ENCODE measurements at places on chromosomes 4 and X.

GRCh38 chr4:110268352-110268751, 69.9 kb upstream of the ELOVL6 start:
- no peak for DNase-seq

DNA sequence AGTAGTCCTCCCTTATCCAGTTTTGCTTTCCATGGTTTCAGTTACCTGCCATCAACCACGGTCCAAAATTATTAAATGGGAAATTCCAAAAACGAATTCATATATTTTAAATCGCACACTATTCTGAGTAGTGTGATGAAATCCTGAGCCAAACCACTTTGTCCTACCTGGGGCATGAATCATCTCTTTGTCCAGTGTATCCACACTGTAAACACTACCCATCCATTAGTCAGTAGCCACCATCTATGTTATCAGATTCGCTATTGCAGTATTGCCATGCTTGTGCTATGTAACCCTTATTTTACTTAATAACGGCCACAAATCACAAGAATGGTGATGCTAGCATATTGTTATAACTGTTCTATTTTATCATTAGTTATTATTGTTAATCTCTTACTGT, 704.6 kb downstream of the SMARCA1 start:
- peak; percentile 42 for DNase-seq

GRCh38 chr4:14054391-14054790, 426.9 kb upstream of the BOD1L1 start:
- no peak for DNase-seq

DNA sequence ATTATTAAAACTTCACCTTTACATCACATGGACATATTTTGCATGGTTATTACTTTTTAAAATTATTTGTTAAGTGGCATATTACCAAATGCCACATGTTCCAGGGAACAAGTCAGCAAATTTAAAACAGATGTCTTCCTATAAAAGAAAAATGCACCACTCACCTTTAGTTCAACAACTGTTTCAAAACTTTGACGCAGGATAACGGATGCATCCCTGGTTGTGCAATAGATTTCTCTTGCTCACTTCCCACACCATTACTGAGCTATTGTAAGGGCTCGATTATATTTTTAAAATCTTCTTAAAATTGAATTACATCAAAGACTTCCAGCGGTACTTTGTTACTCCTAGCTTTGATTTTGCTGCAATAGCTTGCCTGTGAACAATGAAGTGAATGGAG, 93.0 kb upstream of the ARHGAP24 start:
- DNase-seq, result no peak

DNA sequence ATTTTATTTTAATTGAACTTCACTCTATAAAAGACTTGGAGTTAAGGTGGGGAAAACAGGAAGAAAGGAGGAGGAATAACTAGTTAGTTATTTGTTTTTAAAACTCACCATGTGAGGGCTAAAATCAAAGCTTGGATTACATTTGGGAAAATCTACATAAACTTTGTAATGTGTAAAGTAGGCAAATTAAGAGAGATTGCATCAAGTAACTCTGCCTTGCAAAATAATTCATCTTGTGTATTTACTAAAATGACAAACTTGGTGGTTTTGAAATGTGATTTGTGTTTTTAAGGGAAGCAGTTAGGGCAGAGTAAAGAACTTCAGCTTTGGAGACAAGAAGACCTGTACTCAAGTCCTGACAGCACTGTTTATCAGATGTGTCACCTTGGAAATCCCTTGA, 43.3 kb upstream of the RASSF6 start:
- no peak for DNase-seq

GRCh38 chr4:168522829-168523489, 26.1 kb downstream of the PALLD start:
- no peak for DNase-seq

DNA sequence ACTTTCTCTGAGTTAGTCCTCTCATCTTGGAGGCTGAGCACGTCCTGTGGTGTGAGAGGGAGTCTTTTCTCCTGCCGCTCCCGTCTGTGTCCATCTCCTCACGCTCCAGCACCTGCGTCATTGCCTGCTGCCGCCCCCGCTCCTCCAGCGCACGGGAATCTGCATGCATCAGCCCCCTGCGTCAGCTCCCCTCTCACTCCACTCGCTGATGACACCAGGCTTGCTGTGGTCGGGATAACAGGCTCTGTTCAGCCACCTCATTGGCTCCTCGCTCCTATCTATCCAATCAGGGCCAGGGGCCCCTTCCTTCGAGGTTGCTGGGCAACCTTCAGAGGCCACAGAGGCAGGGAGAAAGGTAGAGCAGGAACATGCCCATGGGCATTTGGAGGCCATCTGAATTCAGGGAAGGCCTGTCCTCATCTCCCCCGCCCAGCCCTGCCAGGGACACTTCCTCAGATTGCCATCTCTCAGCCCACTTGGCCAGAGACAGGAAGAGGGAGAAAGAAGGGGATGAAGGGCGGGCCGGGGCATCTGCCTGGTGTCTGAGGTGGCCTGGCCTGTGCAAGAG, 9.3 kb downstream of the ZNF185 start:
- DNase-seq, result no peak

- DNase-seq, result no peak
Measured at GRCh38 chr4:7313347-7313811, 121.0 kb downstream of the SORCS2 start.

DNA sequence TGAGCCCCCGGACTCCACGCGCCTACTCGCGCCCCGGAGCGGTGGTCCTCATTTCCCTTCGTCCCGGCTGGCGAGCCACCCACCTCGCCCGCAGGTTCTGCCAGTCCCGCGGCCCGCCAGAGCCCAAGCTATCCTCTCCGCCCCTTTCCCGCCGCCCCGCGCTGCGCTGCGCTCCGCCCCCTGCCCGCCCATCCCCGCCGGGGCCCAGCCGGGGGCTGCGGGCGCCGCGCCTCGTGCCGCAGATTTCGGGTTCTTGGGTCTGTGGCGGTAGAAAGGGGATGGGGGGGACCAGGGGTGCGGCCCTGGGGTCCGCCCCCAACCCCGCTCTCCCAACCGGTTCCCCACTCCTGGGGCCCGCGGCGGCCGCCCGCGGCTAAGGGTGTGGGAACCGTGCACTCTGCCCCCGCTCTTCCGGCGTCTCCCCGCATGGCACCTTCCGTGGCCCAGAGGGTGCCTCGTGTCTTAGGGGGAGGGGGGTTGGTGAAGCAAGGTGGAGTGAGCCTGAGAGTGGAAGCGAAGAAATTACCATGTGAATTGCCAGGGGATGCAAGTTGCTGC, 650.8 kb upstream of the DIPK2B start:
- peak; percentile 74 for DNase-seq

DNA sequence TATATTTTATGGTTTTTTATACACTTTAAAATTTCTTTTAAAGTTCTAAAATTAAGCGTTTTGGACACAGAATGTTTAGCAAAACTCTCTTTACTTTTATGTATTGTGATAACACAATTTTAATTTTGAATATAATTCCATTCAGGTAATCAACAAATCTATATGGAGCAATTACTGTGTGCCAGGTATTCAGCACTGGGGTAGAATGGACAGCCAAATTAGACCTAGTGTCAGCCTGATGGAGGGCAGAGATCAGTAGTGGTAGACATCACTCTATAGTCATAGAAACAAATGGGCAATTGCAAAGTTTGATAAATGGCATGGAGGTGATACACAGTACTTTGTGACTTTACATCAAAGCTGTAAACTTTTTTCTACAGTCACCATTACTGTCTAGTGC, 41.8 kb upstream of the UNC5C start:
- no peak for DNase-seq

DNA sequence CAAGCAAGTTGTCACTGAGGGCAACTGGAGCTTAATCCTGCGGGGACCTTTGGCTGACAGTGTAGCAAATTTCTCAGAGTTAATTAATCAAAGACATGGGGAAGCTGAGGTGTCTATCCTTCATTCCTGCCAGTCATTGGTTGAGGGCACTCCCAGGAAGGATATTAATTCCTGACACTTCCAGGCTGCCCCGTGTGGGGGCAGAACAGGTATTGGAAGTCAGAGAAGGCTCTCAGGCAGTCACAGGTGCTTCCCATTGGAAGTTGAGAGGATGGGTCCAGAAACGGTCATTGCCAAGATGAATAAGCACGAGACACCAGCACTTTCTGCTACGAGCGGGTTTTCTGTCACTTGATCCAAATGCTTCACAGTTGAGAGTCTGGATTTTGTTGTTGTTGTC, 29.1 kb upstream of the CD38 start:
- DNase-seq, result no peak

DNA sequence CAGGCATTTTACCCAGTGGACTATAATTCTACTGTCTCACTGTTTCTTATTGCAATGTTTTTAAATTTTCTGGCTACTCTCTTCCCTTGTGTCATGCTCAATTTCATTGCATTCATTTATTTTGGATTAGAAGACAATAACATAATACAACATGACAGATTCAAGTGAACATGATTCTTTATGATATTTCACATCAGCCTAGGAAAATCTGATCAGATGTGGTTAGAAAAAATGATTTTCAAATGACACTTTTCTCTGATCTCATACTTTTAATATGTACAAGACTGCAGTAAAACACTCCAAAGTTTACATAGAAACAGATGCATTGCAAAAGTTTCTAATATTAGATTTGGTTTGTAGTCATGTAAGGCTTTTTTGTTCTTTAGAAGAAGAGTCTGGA, 586.0 kb downstream of the ACTRT1 start:
- DNase-seq, result no peak

- DNase-seq, result no peak
Measured at GRCh38 chr4:9994246-9994847, 26.9 kb downstream of the SLC2A9 start.

DNA sequence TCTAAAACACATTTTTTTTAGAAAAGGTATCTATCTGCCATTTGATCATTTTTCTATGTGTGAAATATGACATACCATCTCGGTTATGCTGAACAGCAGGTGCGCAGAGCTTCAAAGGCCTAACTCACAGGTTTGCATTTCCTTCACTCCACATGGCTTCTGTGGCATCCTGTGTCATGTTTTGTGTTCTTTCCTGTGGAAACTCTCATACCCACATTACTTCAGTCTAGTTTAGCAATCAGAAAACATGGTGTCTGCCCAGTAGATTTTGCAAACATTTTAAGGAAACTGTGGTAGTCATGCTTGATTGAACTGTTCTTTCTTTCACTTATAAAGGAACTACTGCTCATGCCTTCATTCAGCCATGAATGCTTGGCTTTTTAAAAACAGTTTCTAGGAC, 11.3 kb upstream of the ARAP2 start:
- DNase-seq, result no peak

- no peak for DNase-seq
Measured at GRCh38 chr4:105808030-105808749, 87.1 kb upstream of the NPNT start.

DNA sequence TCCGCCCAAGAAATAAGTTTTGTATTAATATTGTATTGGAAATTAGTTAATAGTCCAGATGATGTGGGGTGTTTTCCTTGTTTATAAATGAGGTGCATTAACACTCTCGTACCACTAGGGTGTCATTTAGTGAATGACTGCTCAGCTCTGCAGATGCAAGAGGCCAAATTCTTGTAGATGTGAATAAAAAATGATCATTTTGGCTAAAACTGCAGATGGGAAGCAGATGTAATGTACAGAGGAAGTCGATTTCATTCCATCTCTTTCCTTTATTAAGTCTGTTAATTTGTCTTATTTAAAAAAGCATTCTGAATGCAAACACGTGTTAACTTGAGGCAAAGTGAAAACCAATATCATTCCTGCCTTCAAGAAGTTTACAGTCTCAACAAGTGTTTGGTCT, 108.1 kb downstream of the DHX15 start:
- DNase-seq, result peak; percentile 23

DNA sequence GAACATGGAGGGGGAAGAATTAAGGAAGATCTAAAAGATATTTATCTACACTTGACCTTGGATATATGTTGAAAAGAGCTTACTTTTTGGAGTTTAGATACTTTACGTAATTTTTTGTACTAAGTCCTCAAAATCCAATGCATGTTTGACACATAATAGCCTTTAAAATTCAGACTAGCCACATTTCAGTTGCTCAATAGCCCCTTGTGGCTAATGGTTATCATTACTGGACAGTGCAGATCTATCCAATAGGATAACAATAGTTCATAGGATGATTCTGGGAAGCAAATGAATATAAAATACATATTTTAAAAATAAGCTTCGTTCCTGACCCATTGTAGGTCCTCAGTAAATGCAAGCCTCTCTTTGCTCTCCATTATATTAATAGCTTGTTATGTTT, 13.8 kb downstream of the AP1AR start:
- peak; percentile 9 for DNase-seq

- DNase-seq, result peak; percentile 68
Measured at GRCh38 chr4:13544606-13545393, 492 bp upstream of the NKX3-2 start.

GRCh38 chrX:154090731-154091130, 6.8 kb downstream of the MECP2 start:
- peak; percentile 11 for DNase-seq

DNA sequence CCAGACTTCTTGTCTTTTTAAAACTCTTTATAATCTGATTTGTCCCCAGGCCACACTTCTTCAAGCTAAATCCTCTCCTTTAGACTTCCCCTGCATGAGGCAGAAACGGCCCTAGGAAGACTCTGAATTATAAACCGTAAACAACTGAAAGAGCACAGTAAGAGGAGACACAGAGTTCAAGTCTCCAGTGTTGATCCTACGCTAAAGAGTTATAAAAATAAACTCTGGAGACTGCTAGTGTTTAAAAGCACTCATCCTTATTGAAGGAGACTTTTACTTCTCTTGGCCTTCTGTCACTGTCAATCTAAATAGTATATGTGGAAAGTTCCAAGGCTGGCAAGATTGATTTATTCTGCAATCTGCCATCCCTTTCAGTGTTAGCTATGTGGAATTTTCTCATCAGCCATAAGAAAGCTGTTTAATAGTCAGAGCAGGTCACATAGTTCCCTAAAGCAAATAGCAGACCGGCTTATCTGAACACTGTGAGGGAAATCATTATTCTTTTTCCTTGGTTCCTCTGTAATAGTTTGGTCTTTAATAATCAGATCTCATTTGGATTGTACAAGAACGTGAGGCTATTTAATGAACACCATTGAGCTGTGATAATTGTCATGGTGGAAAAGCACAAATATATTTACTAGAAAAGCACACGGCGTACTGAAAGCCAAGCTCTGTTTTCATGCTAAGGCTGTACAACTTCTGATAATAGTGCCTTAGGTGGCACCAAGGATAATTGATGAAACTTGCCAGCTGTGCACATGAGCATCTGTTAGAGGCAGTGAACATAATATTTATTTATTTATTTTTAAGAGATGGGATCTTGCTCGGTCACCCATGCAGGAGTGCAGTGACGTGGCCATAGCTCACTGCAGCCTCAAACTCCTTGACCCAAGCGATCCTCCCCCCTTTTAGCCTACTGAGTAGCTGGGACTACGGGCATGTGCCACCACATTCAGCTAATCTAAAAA, 157.7 kb downstream of the CEP135 start:
- DNase-seq, result no peak

DNA sequence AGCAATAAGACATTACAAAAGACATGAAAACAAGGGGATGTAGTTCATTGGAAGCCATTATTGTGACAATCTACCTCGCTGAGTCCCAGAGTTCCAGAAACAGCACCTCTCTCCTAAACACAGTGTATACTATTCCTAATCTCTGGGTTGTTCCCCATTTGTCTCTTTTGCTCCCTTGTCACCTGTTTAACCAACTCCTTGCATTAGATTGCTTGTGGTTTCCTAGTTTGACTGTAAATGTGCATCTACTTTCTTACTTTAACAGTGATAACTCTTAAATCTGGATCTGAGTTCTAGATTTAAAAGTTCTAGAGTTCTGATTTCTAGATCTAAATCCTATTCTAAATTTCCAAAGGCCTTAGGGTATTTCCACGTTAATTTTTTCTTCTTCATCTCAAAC, 71.6 kb upstream of the TET2 start:
- no peak for DNase-seq

GRCh38 chr4:95161781-95162469, 386.8 kb downstream of the UNC5C start:
- no peak for DNase-seq
